M059J (cell line): ENCODE measurements at places on chromosomes 3 and 15.

DNA sequence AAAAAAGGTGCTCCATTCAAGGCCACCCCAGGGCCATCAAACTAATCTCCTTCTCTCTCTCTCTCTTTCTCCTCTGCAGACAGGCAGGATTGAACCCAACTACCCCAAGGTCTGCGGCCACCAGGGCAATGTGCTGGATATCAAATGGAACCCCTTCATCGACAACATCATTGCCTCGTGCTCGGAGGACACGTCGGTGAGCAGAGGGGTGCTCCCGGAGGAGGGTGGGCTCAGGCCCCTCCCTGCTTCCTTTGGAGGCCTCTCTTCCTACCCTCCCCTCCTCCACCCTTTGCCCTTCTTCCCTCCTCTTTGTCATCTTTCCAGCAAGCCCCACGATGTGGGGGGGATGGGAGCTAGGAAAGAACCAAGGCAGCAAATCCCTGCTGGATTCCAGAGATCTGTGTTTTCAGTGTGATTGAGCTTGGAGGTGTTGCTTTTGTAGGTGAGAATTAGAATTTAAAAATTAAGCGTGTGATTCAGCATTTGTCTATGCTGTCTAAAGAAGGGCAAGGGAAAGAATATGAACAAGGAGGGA, 116.3 kb downstream of the CORO2B start:
- DNase-seq = no peak

DNA sequence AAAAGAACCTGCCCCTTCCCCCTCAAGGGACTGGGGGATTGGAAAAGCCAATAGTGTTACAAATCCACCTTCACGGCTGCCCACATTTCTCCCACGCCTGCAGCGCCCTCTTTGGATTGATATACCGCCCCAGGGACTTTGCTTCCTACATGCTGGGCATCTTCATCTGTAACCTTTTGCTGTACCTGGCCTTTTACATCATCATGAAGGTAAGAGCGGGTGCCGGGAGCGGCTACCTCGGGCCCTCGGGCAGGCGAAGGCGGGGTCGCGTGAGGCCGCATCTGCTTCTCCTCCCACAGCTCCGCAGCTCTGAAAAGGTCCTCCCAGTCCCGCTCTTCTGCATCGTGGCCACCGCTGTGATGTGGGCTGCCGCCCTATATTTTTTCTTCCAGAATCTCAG, 73.1 kb downstream of the USF3 start:
- DNase-seq = no peak

DNA sequence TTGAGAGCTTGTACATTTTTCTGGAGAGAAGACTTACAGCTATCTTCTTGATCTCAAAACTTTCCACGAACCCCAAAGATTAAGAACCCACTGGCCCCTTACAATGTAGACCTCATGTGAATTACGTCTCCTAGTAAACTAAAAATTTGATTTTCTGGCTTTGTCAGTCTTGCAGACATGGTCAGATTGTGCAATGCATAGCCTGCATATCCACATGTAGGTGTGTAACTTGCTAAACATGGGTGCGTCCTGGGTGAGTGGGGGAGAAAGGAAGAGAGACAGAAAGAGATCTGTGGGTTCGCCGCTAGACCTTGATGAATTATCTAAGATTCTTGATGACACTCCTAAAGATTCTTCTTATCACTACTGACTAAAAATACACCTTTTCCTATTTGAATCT, 561.2 kb upstream of the MDFIC2 start:
- DNase-seq = no peak

DNA sequence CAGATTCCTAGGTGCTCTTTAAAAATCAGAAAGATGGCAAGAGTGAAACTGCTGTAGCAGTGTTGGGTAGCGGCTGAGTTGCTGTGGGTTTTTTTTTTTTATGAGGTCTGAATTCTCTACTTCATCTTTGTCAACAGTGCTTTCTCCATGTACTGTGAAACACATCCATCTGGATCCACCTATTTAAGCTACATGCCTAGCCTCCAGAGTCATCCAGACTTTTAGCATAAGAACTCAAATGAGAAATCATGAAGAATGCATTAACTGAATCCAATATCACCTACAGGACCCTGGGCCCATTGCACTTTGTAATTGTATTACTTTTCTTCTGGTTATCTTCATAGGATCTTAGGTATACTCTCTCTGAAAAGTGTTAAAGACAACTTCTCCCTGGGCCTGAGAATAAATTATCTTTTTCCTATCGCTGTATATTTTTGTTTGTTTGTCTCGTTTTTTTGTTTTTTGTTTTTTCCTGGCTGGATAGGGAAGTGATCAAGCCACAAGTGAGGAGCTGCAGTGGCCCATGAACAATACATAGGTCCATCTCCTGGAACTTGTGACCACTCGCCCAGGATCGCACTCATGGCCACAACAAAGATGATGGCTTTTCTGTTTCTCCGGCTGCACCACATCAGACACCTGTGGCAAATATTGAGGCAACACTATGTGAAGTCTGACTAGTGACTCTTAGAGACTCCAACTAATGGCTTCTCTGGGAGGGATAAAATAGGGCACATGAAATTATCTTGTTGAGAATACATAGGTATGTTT, 609.9 kb upstream of the AGTR1 start:
- no peak for DNase-seq

GRCh38 chr3:132311841-132312240, 5.4 kb upstream of the ACP3 start:
- DNase-seq = no peak

GRCh38 chr15:66897416-66897815, 168.0 kb upstream of the SMAD3 start:
- no peak for DNase-seq
